ENCODE measurements at places on chromosomes 2 and 18.

DNA sequence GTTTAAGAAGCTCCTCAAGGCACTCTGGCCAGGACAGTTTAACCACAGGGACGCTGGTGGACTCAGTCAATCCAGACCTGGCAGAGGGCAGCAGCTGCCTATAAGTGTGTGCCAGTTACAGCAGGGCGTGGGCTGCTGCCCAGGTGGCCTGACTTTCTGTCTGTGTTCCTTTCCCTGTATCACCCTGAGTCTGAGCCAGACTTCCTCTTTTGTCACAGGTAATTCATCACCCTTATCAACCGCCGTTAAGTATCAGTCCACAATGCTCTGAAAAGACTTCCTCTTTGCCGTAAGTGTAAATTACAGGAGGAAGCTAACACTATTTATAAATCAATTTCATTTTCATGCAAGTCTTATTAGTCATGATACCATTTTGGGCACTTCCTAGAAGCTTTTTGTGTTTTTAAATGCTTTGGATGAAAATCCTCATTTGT lies 7.0 kb downstream of the LPIN1 start:
- no peak for DNase-seq

DNA sequence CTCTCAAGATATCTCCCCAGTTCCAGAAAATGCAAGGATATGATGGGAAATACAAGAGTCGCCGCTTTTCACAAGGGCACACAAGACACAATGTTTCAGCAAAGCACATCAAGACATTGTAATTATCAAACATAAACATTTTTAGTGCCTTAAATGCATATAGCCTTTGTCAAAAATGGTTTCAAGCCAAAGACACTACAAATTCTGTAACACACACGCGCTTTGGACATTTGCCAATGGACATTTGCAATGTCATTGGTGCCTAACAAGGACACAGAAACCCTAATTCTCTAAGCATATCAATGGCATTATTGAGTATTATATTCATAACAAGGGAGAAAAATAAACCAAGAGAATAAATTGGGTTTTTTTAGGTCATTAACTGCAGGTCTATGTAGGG lies 16.1 kb downstream of the ADD2 start:
- DNase-seq = no peak

GRCh38 chr18:12281861-12282260 lies 26.2 kb upstream of the TUBB6 start:
- DNase-seq = no peak

DNA sequence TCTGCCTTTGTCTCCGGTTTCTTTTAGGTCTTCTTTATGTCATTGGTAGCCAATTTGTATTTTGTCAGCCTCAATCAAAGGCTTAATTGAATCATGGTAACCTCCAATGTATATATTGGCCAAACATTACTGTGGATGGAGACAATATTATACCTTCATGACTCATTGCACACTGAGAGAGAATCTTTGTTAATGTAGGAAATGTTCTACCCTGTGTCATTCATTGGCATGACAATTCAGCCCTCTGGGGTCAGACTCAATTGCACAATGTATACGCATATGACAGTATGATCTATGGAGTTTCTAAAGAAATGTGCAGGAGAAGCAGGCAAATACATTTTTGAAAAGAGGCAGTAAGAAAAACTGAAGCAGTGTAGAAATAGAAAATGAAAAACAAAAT lies 162.6 kb downstream of the PDE11A start:
- no peak for DNase-seq

DNA sequence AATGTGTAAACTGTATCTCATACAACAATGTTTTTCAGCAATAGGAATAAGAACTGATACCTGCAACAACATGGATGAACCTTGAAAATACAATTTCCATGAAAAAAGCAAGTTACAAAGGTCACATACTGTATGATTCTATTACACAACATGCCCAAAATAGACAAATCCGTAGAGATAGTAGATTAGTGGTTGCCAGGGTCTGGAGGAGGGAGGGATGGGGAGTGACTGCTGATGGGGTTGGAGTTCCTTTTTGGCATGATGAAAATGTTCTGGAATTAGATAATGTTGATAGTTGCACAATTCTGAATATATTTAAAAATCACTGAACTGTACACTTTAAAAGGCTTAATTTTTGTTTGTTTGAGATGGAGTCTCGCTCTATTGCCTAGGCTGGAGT lies 33.8 kb downstream of the UBXN4 start:
- no peak for DNase-seq
